ENCODE measurements at places on chromosomes 7 and 10.

DNA sequence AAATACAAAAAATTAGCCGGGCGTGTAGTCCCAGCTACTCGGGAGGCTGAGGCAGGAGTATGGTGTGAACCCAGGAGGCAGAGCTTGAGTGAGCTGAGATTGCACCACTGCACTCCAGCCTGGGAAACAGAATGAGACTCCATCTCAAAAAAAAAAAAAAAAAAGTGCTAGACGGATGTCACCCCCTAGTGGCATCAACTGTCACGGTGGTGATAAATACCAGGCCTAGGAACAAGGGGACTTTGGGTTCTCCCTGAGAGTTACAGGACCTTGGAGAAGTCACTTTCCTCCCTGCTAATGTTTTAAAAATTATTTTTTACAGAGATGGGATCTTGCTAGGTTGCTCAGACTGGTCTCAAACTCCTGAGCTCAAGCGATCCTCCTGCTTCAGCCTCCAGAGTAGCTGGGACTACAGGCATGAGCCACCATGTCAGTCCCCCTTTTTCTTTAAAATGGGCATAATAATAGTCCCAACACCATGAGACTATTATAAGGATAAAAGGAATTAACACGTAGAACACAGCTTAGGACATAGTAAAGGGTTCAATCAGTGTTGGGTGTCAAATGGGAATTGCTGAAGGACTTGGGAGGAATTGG, 2.6 kb upstream of the TMEM130 start:
- DNase-seq = no peak

GRCh38 chr10:100996678-100997359, 2.8 kb upstream of the LZTS2 start:
- DNase-seq = no peak

- peak; percentile 7 for DNase-seq
Observed at GRCh38 chr7:76225379-76225778, 23.7 kb downstream of the SRRM3 start.

GRCh38 chr7:70263471-70264255, 665.4 kb downstream of the AUTS2 start:
- DNase-seq = no peak

- DNase-seq = no peak
Observed at GRCh38 chr10:34107626-34108516, 707.2 kb downstream of the PARD3 start.

DNA sequence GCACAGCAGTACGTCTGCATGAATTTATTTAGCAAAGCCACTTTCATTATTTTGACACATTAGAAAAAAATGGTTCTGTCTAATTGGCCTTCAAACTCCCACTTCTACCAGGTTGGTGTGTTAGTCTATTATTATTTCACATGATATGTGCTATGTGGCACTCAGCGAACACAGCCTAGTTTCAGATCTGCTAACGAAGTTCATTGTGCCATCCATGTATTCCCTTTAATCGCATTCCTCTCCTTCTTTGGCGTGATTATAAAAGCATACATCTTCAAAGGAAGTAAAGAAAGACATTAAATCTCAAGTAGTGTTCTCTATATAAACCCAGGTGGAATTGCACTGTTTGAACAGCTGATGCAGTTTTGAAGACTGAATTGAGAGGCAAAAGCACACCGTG, 96.4 kb upstream of the CACNA2D1 start:
- DNase-seq = no peak

DNA sequence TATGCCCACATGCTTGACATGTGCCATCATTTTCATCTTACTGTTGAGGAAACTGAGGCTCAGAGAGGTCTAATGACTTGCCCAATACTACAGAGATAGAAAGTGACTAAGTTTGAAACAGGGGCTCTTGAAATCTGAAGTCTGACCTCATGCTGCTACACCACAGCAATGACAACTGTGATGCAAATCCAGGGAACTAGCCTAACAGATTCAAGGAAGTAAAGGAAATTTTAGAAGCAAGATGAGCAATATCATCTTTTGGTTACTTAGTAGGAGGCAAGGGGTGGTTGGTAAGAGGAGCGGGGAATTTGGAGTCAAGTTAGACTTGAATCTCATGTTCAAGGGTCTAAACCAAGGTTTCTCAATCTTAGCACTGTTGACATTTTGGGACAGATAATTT, 26.3 kb upstream of the OSBPL3 start:
- no peak for DNase-seq

- DNase-seq = no peak
Observed at GRCh38 chr10:9075420-9075819, 1020.9 kb downstream of the GATA3 start.

GRCh38 chr7:93622036-93623033, 47.8 kb upstream of the CALCR start:
- no peak for DNase-seq

DNA sequence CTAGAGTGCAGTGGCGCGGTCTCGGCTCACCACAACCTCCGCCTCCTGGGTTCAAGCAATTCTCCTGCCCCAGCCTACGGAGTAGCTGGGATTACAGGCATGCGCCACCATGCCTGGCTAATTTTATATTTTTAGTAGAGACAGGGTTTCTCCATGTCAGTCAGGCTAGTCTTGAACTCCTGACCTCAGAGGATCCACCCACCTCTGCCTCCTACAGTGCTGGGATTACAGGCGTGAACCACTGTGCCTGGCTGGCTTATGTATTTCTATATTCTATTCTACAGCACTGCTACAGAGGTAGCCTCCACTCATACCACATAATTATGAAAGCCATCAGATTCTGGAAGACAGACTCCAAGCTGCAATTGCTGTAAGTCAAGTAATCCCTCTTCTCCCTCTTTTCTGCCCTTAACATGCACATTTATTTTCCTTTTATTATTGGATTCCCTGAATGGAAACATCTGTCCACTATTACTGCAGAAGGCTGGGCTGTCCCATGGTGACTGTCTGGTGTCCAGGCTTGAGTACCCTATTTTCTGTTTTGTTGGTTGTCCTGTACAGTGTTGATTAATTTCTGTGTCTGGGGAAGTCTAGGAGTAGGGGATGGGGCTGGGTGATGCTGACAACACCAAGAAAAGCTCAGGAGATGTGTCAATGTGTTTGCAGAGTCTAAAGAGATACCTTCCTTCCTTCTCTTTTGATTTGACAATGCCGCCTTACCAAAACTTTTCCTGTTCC, 5.8 kb upstream of the ZNF487 start:
- no peak for DNase-seq

GRCh38 chr7:156985101-156985992, 25.1 kb downstream of the MNX1 start:
- DNase-seq = no peak

DNA sequence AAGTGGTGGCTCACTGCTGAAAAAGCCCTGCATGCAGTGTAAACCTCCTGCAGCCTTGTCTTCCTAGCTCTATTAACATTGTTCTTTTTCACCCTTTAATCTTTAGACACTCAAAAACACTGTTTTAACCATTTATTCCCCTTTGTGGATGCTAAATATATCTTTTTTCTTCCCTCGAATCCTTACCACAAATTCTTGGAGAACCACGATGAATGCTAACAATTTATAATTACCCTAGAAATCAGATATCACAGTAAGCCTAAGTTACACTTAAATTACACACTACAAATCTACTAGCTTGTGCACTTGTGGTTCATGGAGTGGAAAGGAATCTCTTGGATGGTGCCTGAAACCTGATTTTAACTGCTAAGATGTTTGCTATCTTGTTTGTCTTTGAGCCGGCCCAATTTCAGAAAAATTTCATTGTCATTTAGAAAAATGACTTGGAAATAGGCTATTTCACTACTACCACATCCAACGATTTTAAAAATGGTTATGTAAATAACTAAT, 125.1 kb upstream of the NOBOX start:
- DNase-seq = no peak

GRCh38 chr7:30869794-30870611, 41.6 kb upstream of the AQP1 start:
- no peak for DNase-seq

- DNase-seq = no peak
Observed at GRCh38 chr7:87091487-87092066, 32.1 kb upstream of the ELAPOR2 start.

DNA sequence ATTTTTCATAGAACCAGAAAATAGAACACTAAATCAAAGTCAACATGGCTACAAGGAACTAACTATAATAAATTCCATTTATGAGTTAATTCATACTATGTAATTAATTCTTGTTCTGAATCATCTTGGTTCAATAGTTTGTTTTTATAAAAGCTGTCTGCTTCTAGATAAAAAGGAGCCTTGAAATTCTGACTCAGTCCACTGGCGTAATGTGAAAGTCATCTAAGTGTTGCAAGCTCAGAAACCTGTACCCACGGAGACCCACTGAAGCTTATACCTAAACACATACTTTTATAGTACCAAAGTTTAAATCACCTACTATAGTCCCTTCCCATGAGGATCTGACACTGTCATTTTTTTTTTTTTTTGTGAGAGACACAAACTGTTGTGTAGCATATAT, 489.4 kb downstream of the SEMA3D start:
- DNase-seq = no peak

- DNase-seq = no peak
Observed at GRCh38 chr10:64396105-64396708, 875.0 kb downstream of the REEP3 start.

GRCh38 chr10:945778-946177, 14.3 kb upstream of the LARP4B start:
- DNase-seq = no peak

GRCh38 chr10:74178042-74178791, 27.2 kb downstream of the ADK start:
- DNase-seq = no peak

GRCh38 chr10:82411416-82411815, 536.4 kb downstream of the NRG3 start:
- no peak for DNase-seq

- DNase-seq = no peak
Observed at GRCh38 chr10:34374356-34375045, 440.6 kb downstream of the PARD3 start.

DNA sequence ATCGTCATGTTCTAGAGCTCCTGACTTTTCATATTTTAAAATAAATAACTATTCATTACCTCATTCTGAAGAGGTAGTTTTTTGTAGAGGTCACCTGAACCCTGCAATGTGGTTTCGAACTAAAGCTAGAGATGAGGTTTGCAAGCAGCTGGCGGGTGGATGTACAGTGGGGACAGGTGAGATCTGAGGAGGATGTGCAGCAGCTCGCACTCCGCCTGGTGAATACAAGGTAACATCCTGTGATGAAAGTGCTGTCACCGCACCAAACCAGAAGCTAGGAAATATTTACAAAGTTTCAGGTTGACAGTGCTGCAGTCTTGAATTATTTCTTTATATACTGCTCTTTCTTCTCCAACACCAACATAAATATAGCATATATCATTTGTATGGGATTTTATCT, 26.5 kb downstream of the NDUFB2 start:
- DNase-seq = peak; percentile 24

DNA sequence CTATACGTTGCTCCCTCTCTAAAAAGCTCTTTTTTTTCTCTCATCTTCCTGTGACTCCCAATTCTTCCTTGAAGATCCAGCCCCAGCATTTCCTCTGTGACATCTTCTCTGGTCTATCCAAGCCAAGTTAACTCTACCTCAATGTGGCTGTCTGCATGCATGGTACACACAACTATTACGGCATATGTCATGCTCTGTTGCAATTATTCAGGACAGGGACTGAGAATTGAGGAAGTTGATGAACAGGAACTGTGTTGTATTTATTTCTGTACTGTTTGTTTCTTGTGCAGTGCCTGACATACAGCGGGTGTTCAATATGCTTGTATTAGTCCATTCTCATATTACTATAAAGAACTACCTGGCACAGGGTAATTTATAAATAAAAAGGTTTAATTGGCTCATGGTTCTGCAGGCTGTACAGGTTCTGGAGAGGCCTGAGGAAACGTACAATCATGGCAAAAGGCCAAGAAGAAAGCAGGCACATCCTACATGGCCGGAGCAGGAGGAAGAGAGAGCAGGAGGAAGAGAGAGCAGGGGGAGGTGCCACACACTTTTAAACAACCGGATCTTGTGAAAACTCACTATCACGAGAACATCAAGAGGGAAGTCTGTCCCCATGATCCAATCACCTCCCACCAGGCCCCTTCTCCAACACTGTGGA, 6.3 kb downstream of the TRPV5 start:
- no peak for DNase-seq

- no peak for DNase-seq
Observed at GRCh38 chr10:96678725-96679124, 41.6 kb downstream of the PIK3AP1 start.

- no peak for DNase-seq
Observed at GRCh38 chr7:106282852-106283251, 1.9 kb downstream of the NAMPT start.

DNA sequence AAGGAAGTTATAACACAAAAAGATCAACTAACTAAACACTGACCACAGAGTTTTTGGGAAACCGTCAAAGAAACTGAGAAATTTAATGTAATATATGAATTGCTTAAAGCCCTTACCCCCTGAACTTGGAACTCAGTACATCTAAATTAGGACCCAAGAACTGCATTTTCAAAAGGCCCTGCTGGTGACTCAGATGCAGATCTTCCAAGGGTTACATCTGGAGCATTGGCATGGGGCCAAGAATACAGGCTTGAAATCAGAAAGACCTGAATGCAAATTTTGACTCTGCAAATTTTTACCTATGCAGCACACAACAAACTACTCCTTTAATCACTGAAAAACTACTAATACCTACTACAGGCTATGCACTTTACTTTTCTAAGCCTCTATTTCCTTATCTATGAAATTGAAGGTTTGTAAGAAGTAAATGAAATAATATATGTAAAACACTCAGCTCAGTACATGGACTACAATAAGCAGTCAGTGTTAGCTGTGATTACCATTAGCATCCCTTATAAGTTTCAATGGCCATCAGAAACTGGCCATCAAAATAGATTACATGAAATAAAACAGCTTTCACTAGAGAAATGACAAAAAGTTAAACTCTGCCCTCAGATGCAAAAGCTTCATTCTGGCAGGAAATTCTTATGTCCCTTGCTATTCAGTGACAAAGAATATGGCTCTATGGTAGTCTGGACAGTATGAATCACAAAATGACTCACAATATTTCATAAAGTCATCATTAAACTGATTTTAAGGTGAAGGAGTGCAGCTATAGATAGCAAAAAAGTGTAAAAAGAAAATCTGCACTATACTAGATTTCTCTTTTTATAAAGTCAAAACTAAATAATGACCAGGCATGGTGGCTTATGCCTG, 43.6 kb downstream of the NSUN6 start:
- no peak for DNase-seq

GRCh38 chr10:132477398-132478340, 59.9 kb upstream of the INPP5A start:
- no peak for DNase-seq
